Neural progenitor cell (in vitro differentiated cells): ENCODE measurements at places on chromosomes 5 and 9. TPM values are rescaled to one million over a fixed set of nuclear protein-coding genes. Genes with fewer than 3 reads are reported as not detected.

Gene GNPDA1
- 89.8 and 115 TPM in 2 replicates for total RNA-seq

Gene PDCD1LG2
- total RNA-seq = not detected in 2 replicates

GRCh38 chr5:77869116-77869798 is 93.1 kb upstream of the TBCA start:
- DNase-seq = no peak
- H3K27me3 ChIP-seq = peaks cover 17% of the 10 kb centered on the region
- H3K27ac ChIP-seq = no peak overlapping the region

Gene BHMT2
- total RNA-seq = not detected in 2 replicates

Gene GMCL2
- total RNA-seq = not detected in 2 replicates
